ENCODE measurements at places on chromosomes 13 and 19.

DNA sequence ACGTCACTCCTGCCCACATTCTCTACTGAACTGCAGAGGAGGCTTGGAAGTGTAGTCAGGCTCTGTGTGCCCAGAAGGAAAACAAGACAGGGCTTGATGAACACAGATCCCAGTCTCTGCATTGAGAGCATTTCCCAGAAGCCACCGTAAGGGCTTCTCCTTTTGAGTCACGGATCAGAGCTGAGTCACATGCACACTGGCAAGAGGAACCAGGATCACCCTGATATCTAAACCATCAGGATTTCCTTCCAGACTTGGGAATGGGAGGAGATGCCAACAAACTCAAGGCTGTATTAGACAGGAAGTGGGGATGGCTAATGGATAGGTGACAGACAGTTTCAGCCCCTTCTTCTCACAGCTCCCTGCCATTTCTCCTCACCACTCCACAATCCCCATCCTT, 17.7 kb upstream of the FBXO17 start:
- DNase-seq: no peak

DNA sequence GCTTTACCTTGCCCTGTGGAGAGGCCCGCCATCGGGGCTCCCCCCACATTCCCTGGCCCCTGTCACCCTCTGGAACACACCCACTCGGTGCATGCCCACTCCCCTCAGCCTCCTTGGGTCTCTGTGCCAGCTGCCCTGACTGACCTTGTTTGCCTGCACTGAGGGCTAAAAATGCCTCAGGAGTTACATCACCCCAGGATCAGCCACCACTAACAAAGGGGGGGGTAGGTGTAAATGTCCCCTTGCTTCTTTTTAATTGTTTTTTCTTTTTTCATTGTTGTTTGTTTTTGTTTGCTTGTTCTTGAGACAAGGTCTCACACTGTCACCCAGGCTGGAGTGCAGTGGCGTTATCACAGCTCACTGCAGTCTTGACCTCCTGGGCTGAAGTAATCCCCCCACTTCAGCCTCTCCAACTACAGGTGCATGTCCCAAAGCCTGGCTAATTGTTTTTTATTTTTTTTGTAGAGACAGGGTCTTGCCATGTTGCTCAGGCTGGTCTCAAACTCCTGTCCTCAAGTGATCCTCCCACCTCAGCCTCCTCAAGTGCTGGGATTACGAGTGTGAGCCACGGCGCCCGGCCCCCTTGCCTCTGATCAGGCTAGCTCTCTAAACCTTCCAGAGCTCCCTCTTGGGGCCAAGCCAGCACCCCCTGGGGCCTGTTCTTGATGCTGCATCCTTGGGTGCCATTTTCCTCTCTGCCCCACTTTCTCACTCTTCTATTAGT, 297.1 kb downstream of the UQCRFS1 start:
- DNase-seq: no peak

- no peak for DNase-seq
Observed at GRCh38 chr13:22235950-22236290, 565.0 kb downstream of the FGF9 start.

- no peak for DNase-seq
Observed at GRCh38 chr13:104006625-104007075, 940.4 kb upstream of the SLC10A2 start.

Measured in activated CD8-positive, alpha-beta memory T cell treated with anti-CD3 and anti-CD28 coated beads for 48 hours (primary cell).